Upper lobe of left lung (tissue), 6 donors: ENCODE measurements at places on chromosomes 4 and X. TPM values are rescaled to one million over a fixed set of nuclear protein-coding genes. Genes with fewer than 3 reads are reported as not detected.

- no peak for DNase-seq
Measured at GRCh38 chr4:121071640-121072223, 603 bp downstream of the NDNF start.

GRCh38 chrX:119423631-119424030 lies 24.5 kb downstream of the SLC25A43 start:
- DNase-seq: no peak

The SPARCL1 gene
- 145 TPM for total RNA-seq

The FATE1 gene
- total RNA-seq: 0.88 TPM

The XPNPEP2 gene
- 5.1 TPM for total RNA-seq

- no peak for DNase-seq
Measured at GRCh38 chr4:39823191-39823590, 125.3 kb downstream of the UBE2K start.

GRCh38 chr4:112266823-112267222 lies 18.9 kb downstream of the TIFA start:
- no peak for DNase-seq

DNA sequence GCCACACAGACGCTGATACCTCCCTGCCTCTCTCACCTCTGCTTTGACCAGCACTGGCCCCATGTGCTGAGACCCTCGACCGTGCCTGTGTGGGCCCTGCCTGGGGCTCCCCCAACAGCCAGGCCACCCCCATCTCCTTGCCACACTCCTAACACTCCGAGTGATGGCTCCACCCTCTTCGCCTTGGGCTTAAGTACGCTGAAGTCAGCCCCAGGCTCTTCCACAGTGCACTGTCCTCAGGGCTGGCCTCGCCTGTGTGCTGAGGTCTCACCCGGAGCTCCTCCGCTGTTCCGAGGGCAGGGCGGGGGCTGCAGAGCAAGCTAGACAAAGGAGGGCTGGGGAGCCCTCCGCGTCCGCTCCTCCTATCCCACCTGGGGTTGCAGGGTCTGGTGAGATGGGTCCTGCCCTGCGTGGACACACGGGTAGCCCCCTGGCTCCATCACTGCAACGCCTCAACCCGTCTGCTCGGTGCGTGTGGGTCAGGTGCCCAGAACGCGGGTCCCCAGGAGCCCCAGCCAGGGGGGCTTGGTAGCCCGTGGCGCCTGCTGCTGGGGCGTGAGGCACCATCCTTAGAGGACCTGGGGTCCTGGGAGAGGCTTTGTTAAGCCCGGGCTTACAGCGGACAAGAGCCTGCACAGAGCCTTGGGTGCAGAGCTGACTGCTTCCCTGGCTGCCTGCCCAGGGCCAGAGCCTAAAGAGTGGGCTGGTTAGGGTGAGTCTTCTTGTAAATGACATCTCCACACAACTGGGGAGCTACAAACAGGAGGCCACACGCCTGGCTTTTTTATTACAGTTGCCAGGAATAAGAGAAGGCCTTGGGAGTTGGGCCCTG lies 42.6 kb upstream of the NKX1-1 start:
- DNase-seq: no peak

GRCh38 chr4:6372649-6373525 lies 99.5 kb downstream of the PPP2R2C start:
- DNase-seq: no peak

The TAF7L gene
- total RNA-seq: not detected

The TEX11 gene
- not detected for total RNA-seq

The GAGE12J gene
- total RNA-seq: not detected

The ITM2A gene
- total RNA-seq: 24.0 TPM

The ARSH gene
- not detected for total RNA-seq

DNA sequence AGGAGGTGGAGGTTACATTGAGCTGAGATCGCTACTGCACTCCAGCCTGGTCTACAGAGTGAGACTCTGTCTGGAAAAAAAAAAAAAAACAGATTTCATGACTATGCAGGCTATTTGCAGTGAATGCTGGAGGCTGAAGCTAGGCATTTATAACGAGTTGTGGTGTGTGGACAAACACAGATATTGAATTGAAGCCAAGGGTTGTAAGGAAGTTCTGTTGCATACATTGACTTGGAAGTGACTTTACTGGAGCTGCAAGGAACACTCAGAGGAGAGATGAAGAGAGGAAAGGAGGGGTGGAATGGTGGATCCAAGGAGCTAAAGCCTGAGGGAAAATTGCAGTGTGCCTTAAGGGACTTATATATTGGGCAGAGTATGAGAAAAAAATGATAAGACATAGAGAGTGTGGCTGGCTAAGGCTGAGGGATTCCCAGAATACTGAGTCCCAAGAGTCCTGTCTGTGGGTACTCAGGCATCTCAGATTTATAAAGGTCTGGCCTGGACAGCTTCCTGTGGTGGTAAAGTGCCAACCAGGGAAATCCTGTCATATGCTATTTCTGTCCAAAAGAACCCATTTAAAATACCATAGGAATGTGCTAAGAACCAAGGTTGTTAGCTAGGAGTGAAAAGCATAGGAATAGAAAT lies 87.8 kb upstream of the GUCY1A1 start:
- no peak for DNase-seq

The CT45A2 gene
- not detected for total RNA-seq

- DNase-seq: no peak
Measured at GRCh38 chr4:10045481-10045880, 24.2 kb upstream of the SLC2A9 start.

GRCh38 chrX:41779030-41779564 lies 55.1 kb downstream of the GPR82 start:
- no peak for DNase-seq

The CPE gene
- 11.3 TPM for total RNA-seq

- DNase-seq: peak; percentile 29
Measured at GRCh38 chrX:73447311-73447794, 500 bp downstream of the CDX4 start.

GRCh38 chr4:66949419-66949818 lies 595.9 kb downstream of the CENPC start:
- DNase-seq: no peak

DNA sequence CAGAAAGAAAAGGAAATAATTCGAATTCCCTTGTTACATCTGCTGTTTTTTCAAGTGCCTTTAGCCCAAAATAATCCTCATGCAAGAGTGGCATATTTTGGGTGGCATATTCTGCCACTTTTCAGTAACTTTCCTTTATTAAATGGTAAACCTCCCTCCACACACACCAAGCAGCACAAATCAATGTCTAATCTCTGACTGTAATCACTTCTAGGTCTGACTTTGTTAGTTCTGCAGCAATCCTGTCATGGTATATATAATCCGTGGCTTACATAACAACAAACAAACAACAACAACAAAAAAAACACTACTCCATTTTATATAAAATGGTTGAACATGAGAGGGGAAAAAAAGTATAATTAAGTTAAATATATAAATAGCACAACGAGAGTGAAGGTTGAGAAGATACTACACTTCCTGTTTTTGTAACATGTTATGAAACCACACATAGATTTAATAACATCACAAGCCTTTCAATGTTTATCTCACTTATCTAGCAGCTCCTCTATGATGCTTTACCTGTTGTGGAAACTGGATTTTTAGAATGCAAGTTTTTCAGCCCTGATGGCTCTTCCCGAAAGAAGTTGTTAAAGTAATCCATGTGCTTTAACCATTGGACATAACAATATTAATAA lies 715.4 kb downstream of the GRXCR1 start:
- DNase-seq: no peak

DNA sequence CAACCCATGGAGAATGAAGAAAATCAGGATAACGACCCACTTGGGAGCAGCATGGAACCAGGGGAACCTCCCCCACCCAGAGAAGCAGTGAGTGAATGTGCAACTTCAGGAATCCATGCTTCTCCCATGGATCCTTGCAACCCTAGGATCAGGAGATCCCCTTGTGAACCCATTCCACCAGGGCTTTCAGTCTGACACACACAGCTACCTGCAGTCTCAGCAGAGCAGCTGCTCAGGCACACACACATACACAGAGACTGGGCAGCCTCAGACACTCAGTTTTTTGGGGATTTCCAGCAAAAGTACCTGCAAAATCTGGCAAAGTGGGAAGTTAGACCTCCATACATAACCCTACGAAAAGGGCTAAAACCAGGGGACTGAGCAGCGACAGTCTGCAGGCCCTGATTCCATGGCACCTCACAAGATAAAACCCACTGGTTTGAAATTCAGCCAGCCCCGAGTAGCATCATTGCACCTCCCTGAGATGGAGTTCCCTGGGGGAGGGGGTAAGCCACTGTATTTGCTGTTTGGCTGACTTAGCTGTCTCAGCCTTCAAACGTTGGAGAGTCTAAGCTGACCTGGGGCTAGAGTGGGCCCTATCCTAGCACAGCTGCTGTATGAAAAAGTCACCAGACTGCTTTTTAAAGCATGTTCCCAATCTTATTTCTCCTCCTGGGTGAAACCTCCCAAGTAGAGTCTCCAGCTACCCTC lies 737.5 kb upstream of the NDST4 start:
- DNase-seq: no peak

- DNase-seq: no peak
Measured at GRCh38 chrX:6384371-6384770, 150.5 kb downstream of the VCX3A start.

The CXXC4 gene
- 0.46 TPM for total RNA-seq

DNA sequence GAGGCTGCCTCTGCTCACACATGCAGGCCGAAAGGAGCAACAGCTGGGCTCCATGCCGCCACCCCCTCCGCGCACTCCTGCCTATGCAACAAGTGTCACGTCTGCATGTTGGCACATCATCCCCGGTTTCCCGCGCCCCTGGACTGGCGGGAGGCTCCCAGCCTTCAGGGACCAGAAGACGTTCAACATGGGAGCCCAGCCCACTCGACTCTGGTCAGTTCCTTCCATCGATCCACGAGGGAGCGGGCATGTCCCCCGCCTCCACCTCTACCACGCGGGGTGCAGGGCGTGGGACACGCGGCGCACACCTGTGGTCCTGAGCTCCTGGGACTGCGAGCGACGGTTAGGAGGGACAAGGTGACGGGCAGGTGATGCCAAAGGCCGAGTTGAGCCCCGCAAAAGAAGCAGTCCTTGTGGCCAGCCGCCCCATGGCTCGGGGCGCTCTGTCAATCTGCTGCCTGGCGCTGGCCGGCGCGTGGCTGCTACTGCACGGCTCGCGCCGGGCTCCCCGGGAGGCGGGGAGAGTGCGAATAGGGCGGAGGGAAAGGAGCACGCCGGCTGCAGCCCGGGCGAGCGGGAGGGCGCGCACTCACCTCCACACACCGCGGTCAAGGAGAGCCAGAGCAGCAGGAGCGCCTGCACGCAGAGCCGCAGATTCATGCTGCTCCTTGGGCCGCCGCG lies 645 bp downstream of the APLN start:
- no peak for DNase-seq

- no peak for DNase-seq
Measured at GRCh38 chrX:78979789-78980464, 34.7 kb downstream of the P2RY10 start.

The AWAT2 gene
- total RNA-seq: 0.67 TPM

- DNase-seq: no peak
Measured at GRCh38 chr4:4640692-4641091, 98.8 kb upstream of the STX18 start.

The KDR gene
- 30.8 TPM for total RNA-seq
